ENCODE measurements at places on chromosomes 7 and 10.

- no peak for DNase-seq
Measured at GRCh38 chr7:154767821-154768415, 235.0 kb downstream of the PAXIP1 start.

DNA sequence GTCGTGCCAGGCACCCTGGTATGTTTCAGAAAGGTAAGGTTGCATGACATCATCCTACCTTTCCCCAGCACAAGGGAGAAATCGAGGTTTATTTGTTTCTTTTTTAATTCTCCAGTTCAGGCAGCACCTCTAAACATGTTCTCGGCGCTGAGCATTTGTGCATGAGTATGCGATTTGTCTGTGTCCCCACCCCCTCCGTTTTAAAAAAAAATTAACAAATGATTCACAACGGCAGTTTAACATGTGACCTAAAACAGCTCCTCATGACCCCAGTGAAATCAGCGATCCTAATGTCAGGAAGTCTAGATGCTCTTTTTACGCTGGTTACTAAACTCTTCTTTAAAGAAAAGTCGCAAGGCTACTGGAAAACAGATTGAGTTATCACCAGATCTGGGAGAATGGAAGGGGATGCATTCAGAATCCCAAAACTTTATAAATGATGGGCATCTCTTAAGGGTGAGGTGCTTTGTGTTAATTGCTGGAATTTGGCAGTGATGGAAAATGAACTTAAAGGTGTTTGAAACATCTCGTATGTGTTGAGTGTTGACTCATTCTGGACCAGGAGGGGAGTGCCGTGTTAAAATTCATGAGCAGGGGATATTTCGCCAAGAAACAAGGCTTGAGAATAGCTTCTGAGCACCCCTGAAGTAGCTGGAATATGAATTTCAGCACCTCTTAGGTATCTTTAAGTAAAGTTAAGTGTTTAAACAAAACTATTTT, 106.8 kb upstream of the PDCD4 start:
- no peak for DNase-seq

- DNase-seq = no peak
Measured at GRCh38 chr7:37732888-37733287, 49.3 kb downstream of the GPR141 start.

GRCh38 chr7:27575613-27576012, 87.1 kb downstream of the HIBADH start:
- no peak for DNase-seq

GRCh38 chr7:131882321-131882720, 325.9 kb upstream of the PODXL start:
- no peak for DNase-seq
